HFF-Myc (cell line): ENCODE measurements at places on chromosomes 13 and 19.

- no peak for DNase-seq
These were observed 1.1 kb downstream of the ZNF566 start for GRCh38 chr19:36488118-36488845.

DNA sequence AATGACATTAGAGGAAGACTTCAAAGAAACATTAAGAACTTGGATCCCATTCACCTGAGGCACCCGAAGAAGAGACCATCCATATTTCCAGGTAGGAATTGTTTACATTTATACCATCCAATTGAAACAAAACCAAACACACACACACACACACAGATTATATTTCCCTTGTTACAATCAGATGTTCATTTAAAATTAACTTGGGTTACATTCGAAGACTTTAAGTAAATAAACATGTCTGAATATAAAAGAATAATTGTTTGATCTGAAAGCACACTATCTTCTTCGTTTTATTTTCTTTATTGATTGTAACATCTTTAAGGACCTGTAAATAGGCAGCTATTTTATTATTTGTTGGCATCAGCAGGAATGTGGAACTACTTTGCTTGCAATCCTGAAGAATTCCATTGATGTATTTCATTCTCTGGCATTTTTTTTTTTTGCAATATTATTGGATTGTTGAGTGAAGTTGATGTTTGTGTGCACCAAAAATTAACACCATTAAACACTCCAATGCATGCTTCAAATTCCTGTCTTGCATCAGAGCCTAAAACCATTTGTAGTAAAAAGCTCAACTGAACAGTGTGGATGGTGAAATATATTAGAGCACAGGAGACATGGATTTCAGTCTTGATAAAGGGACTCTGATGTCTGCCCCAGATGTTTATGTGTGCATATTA lies 85.3 kb upstream of the FRY start:
- DNase-seq = no peak

- no peak for DNase-seq
These were observed 12.4 kb downstream of the PRR36 start for GRCh38 chr19:7861619-7862412.

- DNase-seq = no peak
These were observed at the start of gene SHANK1 for GRCh38 chr19:50719566-50719965. Gene SHANK1, minus strand, starts transcription at chr19:50719802. Its CDS starts 2,883 bp downstream, at chr19:50716919.
